ENCODE measurements at places on chromosomes 3 and 15. TPM values are rescaled to one million over a fixed set of nuclear protein-coding genes. Genes with fewer than 3 reads are reported as not detected.

VWA5B2 gene
- 56.5 TPM for total RNA-seq

CILP gene
- 0.12 TPM for total RNA-seq

SMC4 gene
- 34.0 TPM for total RNA-seq

DPPA2 gene
- 0.42 TPM for total RNA-seq

LTK gene
- 3.2 TPM for total RNA-seq

HTR3D gene
- total RNA-seq = not detected

PPM1L gene
- total RNA-seq = 81.4 TPM

CCDC54 gene
- total RNA-seq = not detected

DCP1A gene
- 41.6 TPM for total RNA-seq

STAC gene
- total RNA-seq = 1.2 TPM

DNA sequence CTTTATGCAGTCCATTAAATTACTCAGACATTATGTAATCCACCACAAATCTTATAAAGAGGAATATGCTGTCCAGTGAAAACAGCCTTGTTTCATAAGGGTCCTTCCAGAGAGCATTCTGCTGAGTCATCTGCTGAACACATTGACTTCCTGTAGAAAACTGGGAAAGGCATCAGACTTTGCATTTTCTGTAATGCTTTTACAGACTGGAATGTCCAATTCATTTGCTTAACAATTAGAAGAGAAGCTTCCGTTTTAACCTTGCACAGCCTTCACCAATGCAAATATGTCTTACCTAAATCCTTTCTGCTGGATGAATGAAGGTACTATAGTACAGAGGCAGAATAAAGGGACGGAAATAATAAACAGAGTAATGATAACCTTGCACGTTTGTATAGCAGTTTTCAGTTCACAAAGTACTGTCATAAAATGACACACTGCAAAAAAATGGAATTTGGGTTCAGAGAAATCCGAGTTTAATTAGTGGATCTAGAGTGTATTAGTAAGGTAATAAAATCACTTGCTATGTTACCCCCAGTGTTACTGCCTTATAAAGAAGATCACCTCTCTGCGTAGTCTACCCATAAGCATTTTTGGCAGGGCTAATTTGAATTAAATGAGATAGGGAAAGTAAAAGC, 301.5 kb downstream of the PYDC2 start:
- no peak overlapping the region for H3K4me3 ChIP-seq
- no peaks in the 10 kb centered on the region for H3K27me3 ChIP-seq
- H3K36me3 ChIP-seq = no peaks in the 10 kb centered on the region

DNA sequence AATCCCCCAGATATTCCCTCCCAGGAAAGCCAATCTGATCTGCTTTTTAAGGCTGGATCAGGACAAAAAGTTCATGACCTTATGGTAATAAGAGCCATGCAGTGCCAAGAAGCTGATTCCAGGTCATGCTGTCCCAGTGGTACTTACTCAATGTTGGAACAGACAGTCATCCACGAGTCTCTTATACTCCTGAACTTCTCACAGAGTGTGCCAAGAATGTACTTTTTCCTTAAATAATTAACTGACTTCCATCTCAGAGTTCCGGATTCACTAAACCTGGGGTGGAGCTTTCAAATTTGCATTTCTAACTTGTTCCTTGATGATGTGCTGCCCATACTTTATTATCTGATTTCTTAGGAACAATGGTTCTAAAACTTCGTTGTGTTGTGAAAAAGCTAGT, 3.4 kb upstream of the P3H2 start:
- H3K4me3 ChIP-seq = no peak overlapping the region
- DNase-seq = no peak
- peaks cover 10% of the 10 kb centered on the region for H3K4me1 ChIP-seq

DNA sequence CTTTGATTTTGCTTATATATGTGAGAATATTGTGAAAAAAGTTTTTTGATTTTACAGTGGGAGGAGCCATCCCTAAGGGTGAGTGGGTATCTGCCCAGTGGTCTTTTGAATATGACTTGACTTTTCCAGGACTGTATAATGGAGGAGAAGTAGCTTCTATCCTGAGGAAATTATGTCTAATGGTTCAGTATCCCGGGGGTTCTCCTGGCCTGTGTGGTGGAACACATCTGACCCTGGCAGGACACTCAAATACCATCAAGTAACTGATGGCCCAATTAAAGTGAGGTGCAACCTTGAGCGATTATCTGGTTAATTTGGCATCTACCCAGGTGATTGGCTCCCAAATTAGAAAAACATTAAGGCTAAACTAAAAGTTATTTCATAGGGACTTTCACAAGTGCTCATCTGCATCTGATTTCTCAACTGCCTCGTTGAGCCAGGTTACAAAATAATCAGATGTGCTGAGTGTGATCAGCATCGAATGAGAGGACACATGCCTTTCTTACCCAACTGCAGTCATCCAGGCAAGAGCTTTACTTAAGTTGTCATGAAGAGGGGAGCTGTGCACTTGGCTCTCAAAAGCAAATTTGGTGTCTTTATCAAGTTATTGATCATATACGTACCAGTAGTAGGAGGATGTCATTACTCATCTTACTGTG, 201.4 kb downstream of the IL5RA start:
- H3K4me3 ChIP-seq = no peak overlapping the region
- DNase-seq = no peak
- no peaks in the 10 kb centered on the region for H3K27me3 ChIP-seq
- H3K27ac ChIP-seq = no peak overlapping the region
- no peaks in the 10 kb centered on the region for H3K4me1 ChIP-seq

DNA sequence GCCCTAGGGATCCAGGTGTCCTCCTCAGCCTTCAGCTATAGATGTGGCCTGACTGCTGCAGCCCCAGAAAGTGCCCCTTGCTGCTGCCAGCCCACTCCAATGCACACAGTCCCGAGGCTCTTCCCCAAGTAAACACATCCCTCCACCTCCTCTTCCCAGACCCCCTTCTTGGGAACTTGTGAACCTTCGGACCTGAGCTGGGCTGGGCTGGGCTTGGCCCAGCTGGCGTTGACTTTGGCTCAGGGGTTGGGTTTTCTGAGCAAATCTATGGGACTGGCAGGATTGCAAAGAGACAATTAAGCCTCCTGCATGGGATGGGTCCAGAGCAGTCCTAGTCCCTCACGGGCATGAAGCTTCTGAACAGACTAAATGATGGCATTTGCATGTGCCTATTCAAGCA, 14.7 kb downstream of the VIPR1 start:
- H3K4me3 ChIP-seq = no peak overlapping the region
- no peak overlapping the region for H3K27ac ChIP-seq
- H3K36me3 ChIP-seq = no peaks in the 10 kb centered on the region

DNA sequence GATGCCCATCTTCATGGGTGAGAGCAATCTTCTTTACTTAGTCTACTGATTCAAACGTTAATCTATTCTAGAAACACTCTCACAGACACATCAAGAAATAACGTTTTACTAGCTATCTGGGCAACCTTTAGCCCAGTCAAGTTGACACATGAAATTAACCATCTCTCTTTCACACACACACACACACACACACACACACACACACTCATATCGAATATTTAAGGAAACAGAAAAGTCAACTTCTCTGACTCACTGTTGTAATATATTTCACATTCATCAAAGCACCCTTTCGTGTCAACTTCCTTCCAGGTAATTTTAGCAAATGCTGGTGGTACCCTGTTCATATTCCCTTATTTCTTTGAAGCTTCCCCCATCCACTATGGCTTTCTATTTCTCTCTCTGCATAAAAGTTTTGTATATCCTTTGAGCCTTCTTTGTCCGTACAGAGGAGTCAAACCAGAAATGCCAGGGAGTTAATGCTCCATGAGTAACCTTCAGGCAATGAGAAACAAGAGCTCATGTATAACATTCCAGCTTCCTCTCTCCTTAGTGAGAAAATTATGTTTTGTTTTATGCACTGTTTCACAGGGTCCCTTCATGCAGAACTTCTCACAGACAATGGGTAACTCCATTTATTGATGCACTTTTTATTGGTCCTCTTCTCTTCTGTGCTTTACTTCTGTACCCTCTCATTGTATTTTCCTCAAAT, 335.5 kb upstream of the CBLB start:
- no peak for DNase-seq
- no peaks in the 10 kb centered on the region for H3K36me3 ChIP-seq
- peaks cover 11% of the 10 kb centered on the region for H3K4me1 ChIP-seq
- H3K27ac ChIP-seq = no peak overlapping the region
- no peaks in the 10 kb centered on the region for H3K27me3 ChIP-seq

DNA sequence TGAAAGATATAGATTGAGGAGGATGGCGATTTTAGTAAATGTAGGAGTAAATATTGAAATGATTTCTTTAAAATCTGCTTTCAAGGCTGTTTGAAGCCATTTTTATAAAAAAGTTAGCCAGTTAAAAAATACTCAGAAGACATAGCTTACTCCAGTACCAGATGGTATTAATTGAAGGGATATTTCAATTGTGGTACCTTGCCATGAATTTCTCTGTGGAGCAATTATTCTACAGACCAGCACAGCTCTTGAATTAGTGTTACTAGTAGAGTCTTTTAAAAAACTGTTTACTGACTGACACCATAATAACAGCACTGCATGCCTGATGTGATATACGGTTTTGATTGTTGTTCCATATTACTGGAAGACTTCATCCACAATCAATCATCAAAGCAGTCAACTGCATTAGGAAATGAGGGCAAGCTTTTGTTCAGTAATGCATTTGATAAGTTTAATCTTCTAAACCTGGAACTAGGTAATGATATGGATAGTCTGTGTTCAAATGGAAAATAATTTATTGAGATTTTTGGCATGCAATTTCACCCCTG, 106.4 kb downstream of the MFSD1 start:
- no peak for DNase-seq
- no peaks in the 10 kb centered on the region for H3K36me3 ChIP-seq
- no peaks in the 10 kb centered on the region for H3K4me1 ChIP-seq
- H3K27ac ChIP-seq = no peak overlapping the region
- H3K27me3 ChIP-seq = no peaks in the 10 kb centered on the region

GRCh38 chr3:178508443-178508825, 27.8 kb upstream of the KCNMB2 start:
- H3K27me3 ChIP-seq = no peaks in the 10 kb centered on the region
- no peak for DNase-seq
- H3K4me3 ChIP-seq = no peak overlapping the region

GRCh38 chr3:9673082-9673481, 23.8 kb downstream of the MTMR14 start:
- no peaks in the 10 kb centered on the region for H3K4me1 ChIP-seq
- H3K27ac ChIP-seq = no peak overlapping the region
- H3K36me3 ChIP-seq = no peaks in the 10 kb centered on the region
- no peaks in the 10 kb centered on the region for H3K27me3 ChIP-seq
- no peak overlapping the region for H3K4me3 ChIP-seq

DNA sequence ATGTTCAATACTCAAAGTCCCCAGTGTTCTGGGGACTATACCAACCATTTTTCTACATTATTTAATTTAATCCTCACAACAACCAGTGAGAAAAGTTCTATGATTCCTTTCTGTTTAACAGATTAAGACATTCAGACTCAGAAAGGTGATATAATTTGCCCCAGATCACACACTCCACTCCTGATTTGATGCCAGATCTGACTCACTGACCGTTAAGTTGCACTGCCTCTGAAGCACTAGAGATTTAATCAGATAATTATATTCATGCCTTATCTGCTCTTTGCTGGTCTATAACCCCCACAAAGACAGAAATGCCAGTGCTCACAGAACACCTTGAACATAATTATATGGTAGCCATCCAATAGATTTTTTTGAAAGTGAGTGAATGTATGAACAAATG, 501.0 kb downstream of the IGSF11 start:
- no peaks in the 10 kb centered on the region for H3K27me3 ChIP-seq
- no peak overlapping the region for H3K4me3 ChIP-seq
- no peaks in the 10 kb centered on the region for H3K36me3 ChIP-seq
- H3K4me1 ChIP-seq = peaks cover 5% of the 10 kb centered on the region

GRCh38 chr15:70479785-70480184, 283.6 kb downstream of the UACA start:
- peaks cover 9% of the 10 kb centered on the region for H3K27me3 ChIP-seq
- H3K4me3 ChIP-seq = no peak overlapping the region
- no peaks in the 10 kb centered on the region for H3K36me3 ChIP-seq
- H3K4me1 ChIP-seq = peaks cover 7% of the 10 kb centered on the region
- DNase-seq = no peak
